Large intestine (tissue), 12 donors: ENCODE measurements at places on chromosomes 1 and 21.

- DNase-seq: no peak
Measured at GRCh38 chr21:43991447-43991991, 20.6 kb upstream of the TRAPPC10 start.

DNA sequence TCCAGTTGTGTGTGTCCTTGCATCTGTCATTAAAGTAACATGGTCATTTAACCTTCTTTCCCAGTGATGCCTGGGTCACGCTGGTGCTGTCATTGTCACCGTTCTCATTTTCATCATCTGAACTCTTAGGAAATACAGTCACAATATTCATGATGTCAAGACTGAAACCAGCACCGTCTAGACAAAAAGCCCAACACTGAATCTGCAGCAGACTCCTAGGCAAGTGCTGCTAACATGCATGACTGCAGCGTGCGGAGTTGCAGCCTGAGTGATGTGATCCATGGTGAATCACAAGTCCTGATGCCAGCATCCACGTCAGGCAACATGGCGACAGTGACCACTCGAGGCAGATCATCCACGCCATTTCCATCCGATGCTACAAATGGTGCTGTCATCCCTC, 37.6 kb downstream of the MRPL37 start:
- no peak for DNase-seq

DNA sequence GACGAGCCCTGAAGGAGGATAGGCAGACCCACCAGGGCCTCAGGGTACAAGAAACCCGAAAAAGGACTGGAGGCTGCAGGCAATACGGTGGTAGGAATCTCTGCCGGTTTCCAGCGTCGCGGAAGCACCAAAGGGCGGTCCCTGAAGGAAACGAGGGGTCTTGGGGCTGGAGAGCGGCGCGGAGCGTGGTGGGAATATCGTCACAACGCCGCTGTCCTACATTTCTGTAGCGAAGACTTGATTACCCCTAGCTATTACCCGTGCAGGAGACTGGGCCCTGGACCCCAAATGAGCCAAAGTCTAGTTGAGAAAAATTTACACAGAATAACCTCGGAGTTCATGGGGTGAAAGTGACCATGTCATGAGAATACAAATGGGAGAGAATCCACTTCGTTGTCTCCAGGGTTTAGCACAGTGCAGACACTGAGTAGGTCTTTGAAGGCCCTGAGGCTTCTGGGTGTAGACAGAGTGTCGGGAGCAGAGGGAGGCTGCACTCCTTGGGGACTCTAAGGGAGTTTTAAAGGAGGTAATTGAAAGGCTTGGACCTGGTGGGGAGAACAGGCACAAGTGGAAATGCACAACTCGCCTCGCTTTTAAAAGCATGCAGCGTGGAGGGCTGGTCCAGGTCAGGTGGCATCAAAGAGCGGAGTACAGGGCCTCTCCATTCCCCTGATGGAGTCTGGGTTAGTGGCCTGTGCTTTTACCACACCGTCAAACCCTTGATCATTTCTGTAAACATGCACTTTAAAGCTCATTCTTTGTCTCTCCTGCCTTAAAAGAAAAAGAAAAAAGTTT, 1.5 kb downstream of the ATP1A1 start:
- DNase-seq: peak; percentile 67

DNA sequence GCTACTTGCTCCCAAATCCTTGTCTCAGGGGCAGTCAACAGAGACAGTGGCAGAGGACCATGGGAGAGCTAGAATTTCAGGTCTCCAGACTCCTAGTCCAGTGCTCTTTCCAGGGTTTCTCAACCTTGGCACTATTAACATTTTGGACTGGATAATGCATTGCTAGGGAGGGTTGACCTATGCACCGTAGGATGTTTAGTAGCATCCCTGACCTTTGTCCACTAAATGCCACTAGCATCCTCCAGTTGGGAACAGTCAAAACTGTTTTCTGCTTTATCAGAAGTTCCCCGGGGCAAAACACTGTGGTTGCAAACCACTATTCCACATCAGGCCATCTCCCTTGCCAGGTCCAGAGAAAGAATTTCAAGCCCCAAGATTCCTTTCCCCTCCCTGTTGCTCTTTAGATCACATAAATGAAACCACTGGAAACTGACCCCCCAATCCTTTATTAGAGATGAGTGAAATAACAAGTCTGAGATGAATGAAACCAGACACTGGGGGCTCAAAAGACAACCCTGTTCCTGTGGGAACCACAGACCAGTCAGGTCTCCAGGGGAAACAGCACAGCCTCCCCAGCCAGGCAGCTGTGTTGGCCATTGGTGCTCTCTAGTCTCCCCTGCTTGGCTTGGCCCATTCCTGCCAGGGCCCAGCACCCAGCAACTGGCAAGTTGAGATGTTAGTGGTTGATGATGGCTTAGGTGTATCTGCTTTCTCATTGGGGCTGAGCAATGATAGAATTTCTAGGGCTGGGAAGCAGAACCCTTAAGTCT, 3.8 kb upstream of the TCEA3 start:
- DNase-seq: no peak

GRCh38 chr1:23661887-23662286, 29.7 kb upstream of the RPL11 start:
- DNase-seq: no peak

DNA sequence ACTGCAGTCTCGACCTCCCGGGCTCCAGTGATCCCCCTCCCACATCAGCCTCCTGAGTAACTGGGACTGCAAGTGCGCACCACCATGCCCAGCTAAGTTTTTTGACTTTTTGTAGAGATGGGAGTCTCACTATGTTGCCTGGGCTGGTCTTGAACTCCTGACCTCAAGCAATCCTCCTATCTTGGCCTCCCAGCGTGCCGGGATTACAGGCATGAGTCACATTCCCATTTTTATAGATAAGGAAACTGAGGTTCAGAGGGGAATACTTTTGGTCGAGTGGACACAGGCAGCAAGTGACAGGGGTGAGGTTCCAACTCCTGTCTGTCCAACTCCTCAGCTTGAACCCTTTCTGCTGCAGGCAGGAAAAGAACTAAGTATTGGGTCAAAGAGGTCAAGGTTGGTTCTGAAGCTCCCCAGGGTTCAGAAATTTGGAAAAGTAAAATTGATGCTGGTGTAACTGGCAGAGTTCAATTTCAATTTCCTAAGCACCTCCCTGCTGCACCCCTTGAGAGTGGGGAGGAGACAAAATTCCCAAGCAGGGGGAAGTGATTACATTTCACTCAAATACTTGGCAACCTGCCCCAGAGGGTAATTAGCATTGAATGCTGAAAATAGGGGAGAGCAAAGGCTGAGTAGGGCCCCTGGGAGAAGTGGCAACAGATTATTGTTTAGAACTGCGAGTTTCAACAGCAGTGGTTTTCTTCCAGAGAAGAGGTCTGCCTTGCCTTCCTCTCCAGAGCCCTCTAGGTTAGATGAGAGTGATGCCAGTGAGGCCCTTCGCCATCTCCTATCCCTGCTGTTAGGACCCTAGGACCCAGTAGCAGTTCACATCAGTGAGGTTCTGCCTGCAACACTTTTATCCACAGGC, 17.5 kb upstream of the ALPL start:
- peak; percentile 50 for DNase-seq
